Stimulated activated CD4-positive, alpha-beta T cell treated with anti-CD3 and anti-CD28 coated beads, Interleukin-2, amount 100 ng/mL, for 48 hours (primary cell): ENCODE measurements at places on chromosomes 7 and 10.

- DNase-seq, result no peak
Observed at GRCh38 chr7:152351168-152351567, 84.6 kb downstream of the KMT2C start.

DNA sequence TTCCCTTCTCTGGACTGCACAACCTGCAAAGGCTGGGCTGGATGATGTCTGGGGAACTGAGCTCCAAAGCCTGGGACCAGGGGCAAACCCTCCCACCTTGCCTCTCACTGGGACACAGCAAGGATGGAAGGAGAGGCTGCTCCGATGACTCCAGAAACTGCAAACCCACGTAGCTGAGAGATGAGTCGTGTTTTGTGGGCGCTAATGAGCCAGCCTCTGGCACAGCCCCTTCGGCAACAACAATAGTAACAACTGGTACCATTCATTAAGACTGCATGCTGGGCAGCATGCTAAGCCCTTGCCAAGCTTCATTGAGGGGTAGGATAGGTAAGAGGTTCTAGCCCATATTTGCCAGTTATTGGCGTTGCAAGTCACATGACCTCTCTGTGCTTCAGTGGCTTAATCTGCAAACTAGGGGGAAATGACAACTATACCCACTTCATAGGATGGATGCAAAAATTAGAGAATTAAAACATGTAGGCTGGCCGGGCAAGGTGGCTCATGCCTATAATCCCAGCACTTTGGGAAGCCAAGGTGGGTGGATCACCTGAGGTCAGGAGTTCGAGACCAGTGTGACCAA lies 145.9 kb downstream of the SH3PXD2A start:
- no peak for DNase-seq

- no peak for DNase-seq
Observed at GRCh38 chr10:69403519-69403918, 13.2 kb downstream of the TACR2 start.

GRCh38 chr10:22643116-22643515 lies 71.3 kb downstream of the PIP4K2A start:
- no peak for DNase-seq

- DNase-seq, result no peak
Observed at GRCh38 chr10:132716691-132717490, 69.1 kb downstream of the NKX6-2 start.

DNA sequence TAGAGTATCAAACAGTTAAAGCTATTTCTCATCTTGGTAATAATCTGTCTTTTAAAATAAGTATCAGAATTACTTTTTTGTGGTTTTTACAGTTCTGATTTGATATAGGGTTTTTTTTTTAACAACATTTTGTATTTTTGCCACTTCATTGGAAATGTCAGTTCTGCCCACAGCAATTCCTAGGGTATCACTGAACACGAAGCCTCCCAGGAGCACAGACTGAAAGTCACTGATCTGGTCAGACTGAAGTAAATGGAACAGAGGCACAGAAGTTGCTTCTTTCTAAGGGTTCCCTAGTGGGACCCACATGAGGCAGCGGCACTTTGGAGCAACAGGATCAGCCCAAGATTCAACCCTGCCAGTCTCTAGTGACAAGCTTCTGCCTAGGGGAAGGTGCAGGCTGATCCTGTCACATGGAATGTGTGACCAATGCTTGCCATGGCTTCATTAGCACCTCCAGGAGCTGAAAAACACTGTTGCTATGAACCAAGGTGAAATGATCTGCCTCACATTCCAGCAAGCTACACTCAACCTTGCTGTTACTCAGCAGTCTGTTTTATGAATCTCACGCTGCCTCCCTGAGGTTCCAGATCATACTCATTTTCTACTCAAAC lies 273.4 kb upstream of the CSTF2T start:
- DNase-seq, result no peak

- no peak for DNase-seq
Observed at GRCh38 chr10:124645467-124646095, 98.6 kb downstream of the FAM53B start.

DNA sequence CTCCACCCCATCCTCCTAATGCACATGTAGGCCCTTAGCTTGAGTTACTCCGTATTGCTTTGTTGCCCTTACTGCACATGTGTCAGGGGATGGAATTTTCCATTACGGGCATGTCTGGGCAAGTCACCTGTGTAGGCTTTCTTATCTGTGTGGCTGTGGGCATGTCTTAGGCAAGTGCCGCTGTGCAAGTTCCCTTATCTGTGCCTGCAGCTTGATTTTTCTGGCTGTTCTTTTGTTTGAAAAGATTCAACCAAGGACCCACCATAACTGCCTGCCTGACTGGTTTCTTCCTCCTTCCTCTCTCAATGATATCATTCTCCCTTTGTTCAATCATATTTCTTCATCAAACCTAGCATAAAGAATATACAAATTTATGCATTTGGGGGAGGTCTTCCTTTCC lies 88.5 kb downstream of the AKR1D1 start:
- DNase-seq, result no peak

DNA sequence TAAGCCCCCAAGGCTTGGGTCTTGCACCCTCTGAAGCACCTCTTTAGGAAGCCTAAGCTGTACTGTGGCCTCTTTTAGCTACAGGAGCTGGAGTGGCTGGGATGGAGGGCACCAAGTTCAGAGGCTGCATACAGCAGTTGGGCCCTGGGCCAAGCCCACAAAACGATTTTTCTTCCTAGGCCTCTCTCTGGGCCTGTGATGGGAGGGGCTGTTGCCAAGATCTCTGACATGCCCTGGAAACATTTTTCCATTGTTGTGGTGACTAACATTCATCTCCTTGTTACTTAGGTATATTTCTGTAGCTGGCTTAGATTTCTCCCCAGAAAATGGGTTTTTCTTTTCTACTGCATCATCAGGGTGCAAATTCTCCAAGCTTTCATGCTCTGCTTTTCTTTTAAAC lies 375.7 kb upstream of the NPSR1 start:
- no peak for DNase-seq

DNA sequence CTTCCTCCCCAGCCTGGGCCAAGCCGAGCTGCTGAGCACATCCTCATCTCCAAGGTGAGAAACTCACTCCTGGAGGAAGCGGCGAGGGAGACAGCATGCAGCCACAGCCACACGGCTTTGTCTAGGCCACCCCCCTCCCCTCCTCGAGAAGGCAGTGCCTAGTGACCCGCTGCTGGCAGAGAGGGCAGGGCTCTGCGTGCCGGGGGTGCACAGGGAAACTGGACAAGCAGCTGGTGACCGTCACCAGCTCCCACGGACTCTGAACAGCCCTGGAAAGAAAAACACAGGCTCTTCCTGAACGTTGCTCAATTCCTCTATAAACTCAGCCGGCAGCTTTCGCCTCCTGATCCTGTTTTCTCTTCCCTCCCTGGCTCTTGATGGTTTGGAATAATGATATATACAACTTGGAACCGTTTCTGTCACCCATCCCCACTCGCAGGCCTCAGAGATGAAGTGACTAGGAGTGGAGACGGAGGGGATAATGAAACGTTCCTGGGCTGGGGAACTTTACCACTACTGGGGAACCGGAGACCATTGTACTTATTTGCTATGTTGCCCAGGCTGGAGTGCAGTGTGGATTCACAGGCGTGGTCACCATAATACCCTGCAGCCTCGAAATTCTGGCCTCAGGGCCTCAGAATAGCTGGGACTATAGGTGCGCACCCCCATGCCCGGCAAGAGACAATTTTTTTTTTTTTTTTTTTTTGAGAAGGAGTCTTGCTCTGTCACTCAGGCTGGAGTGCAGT lies 19.3 kb downstream of the PAPOLB start:
- DNase-seq, result no peak

GRCh38 chr10:21078410-21079329 lies 181.6 kb upstream of the NEBL start:
- DNase-seq, result peak; percentile 6

- DNase-seq, result no peak
Observed at GRCh38 chr7:150378115-150378852, 846 bp upstream of the ZNF775 start.

DNA sequence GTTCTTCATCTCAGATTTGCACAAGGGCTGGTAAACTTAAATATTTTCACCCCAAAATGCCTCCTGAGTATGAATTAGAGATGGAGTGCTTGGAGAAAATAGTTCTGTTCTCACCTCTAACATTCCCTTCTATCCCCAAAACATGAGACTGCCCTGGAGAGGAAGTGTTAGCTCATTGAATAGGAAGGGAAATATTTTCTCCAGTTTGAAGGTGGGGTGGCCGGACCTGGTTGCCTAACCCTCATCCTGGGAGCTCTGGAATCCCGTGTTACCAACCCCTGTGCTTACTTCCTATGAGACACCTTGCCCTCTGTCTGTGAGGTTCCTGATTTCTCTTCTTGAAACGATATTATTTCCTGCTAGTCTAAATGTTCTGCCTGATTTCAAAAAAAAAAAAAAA lies 779 bp downstream of the IFIT2 start:
- DNase-seq, result no peak

- no peak for DNase-seq
Observed at GRCh38 chr10:130339911-130340310, 203.7 kb downstream of the GLRX3 start.

DNA sequence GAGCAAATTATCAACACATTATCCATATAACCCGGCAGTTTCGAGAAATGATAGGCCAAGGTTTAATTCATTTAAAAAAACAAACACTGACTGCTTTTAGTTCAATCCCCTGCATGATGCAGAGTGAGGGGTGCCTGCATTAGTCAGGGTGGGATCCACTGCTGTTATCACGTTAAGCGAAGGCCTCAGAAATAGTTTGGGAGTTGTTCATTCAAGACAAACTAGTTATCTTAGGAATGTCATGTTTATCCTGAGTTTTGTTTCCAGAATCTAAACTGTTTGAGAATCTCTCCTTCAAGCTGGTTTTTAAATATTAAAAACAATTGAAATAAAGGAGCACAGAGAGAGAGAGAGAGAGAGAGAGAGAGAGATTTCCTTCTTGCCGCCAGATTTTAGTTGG lies 36.6 kb upstream of the PFKP start:
- no peak for DNase-seq

- no peak for DNase-seq
Observed at GRCh38 chr10:91602449-91602848, 30.4 kb downstream of the PPP1R3C start.

DNA sequence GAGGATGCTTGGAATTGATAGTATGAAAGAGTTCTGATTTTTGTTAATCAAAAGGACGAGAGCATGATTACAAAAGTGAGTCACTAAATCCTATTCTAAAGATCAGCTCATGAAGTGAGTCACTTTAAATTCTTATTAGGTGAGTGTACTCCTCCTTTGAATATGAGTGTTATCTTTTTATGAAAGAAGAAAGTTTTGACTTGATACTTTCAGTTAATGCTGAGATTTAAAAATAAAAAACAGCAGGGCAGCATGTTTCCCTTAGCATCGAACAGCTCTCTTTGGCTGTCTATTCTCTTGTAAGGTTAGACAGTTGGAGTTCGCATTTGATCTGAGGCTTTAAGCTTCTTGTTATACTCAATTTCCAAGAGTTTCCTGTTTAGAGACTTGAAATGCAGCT lies 222.0 kb downstream of the TWIST1 start:
- DNase-seq, result no peak

- DNase-seq, result no peak
Observed at GRCh38 chr10:133279326-133280226, 2.9 kb upstream of the ADAM8 start.

DNA sequence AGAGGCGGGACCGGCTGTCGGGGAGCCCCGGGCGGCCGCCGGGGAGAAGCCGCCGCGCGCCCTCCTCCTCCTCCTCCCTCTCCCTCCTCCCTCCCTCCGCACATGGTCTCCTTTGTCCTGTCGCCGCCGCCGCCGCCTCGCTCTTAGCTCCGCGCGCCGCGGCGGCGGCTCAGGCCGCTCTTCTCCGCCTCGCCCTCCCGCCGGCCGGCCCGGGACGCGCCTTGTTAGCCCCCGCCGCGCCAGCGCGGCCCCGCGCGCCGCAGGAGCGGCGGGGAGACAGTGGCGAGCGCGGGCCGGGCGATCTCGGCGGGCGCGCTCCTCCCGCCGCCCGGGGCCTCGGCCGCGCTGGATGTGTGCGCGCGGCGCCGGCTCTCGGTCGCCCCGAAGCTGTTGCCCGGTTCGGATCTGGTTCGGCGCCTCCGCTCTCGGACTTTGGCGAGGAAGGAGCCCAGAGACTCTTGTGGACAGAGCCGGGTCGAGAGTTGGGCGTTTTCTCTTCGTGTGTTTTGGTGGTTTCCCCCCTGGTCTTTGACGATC lies 437.4 kb upstream of the GALNT17 start:
- no peak for DNase-seq

DNA sequence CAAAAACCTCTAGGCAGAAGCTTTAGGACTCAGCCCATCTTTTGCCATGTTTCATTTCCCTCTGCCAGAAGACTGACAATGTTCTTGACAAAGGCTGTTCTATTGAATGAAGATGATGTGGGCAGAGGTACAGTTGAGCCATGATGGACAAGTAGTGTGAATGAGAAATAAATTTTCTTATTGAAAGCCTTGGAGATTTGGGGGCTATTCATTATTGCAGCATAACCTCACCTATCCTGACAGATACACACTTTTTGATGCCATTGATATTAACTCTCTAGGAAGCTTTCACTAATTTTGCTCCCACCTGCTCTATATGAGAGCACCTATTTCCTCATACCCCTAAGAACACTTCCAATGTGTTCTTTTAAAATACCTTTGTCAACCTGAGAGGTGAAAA lies 36.9 kb upstream of the HPS1 start:
- no peak for DNase-seq

- DNase-seq, result no peak
Observed at GRCh38 chr10:128922172-128922571, 544.9 kb upstream of the MGMT start.

DNA sequence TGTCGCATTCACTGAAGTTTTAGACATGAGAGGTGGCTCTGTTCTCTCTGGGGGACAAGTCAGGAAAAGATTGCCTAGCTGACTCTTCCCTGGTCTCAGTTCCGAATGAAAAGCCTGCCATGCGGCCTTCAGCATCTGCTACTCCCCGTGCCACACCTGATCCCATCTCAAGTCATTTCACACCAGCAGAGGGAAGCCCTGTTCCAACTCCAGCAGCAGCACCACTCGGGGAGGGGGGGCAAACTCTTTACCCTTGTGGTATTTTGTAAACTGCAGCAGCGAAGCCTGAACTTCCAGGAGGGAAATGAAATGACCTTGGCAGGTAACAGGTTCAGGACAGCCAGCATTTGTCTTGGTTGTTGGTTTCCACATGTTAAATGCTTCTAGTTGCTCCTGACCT lies 13.8 kb downstream of the LRRC4 start:
- no peak for DNase-seq

DNA sequence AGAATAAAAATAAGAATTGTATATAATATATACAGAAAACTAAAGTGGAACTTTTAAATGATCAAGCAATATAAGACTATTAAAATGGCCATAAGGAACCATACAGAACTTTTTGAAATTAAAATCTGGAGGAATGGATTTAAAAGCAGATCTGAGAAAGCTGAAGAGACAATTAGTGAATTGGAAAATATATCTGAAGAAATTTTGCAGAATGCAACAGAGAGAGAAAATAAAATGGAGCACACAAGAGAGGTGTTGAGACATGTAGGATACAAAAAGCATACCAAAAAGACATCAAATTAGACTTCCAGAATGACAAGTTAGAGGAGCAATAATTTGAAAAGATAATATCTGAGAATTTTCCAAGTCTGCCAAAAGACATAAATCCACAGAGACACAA lies 169.6 kb downstream of the VTI1A start:
- no peak for DNase-seq

- no peak for DNase-seq
Observed at GRCh38 chr7:123583821-123584220, 17.8 kb upstream of the ASB15 start.

- peak; percentile 63 for DNase-seq
Observed at GRCh38 chr10:80459047-80459865, 5.1 kb downstream of the TSPAN14 start.

- DNase-seq, result no peak
Observed at GRCh38 chr7:94062372-94062771, 58.2 kb upstream of the BET1 start.

GRCh38 chr10:92640107-92640506 lies 47.2 kb downstream of the KIF11 start:
- no peak for DNase-seq
